ENCODE measurements at places on chromosomes 7 and 10. TPM values are rescaled to one million over a fixed set of nuclear protein-coding genes. Genes with fewer than 3 reads are reported as not detected.

The RSPH10B2 gene
- total RNA-seq, result not detected

The FIS1 gene
- 113 TPM for total RNA-seq

The CCDC146 gene
- total RNA-seq, result 0.53 TPM

The CHST3 gene
- total RNA-seq, result 35.6 TPM

The ITIH5 gene
- total RNA-seq, result 0.09 TPM

The MEIG1 gene
- 1.00 TPM for total RNA-seq

The ITGA8 gene
- total RNA-seq, result 0.02 TPM

The OR2A1 gene
- not detected for total RNA-seq

Measured in A549 treated with ZK216348 at 1 μM for 4 hours (cell line).